Stimulated activated CD4-positive, alpha-beta T cell treated with anti-CD3 and anti-CD28 coated beads, TNF-alpha, amount 100 ng/mL, for 24 hours (primary cell): ENCODE measurements at places on chromosomes 5 and 9.
A peak's percentile ranks its signal among the peaks of the same experiment; 100 is the strongest.

DNA sequence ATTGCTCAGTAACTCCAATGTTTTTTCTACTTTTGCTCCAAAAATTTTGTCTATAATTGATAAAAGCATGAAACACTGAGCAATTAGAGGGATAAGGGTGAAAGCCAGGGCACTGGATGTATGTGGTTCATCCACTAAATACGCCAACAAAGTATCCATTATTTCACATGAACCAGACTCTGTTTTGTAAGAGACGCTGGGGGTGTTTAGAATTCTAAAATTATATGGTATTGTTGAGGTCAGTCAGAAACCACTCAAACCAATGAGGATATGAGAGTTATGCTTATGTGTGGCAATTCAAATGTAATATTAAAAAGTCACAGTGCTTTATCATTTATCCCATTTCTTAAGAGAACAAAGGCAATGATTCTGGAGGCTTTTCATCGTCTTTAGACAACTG lies 220.2 kb downstream of the EFNA5 start:
- DNase-seq, result no peak

GRCh38 chr9:27470291-27470856 lies 53.7 kb upstream of the IFNK start:
- no peak for DNase-seq

DNA sequence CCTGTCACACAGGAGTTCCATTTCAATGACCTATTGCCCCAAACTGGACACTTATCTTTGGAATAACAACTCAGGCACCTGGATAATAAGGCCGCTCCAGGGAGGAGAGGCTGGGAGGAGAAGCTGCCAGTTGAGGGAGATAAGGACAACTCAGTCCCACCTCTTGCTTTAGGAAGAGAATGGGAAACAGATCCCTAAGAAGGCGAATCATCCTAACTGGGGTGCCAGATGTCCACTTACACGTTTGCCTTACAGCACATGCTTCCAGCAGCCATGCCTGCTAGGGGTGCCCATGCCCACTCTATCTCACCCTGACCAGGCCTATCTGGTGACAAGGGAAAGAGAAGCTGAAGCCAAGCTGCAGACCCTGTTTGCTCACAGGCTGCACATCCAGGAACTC lies 6.5 kb downstream of the HK3 start:
- DNase-seq, result no peak

DNA sequence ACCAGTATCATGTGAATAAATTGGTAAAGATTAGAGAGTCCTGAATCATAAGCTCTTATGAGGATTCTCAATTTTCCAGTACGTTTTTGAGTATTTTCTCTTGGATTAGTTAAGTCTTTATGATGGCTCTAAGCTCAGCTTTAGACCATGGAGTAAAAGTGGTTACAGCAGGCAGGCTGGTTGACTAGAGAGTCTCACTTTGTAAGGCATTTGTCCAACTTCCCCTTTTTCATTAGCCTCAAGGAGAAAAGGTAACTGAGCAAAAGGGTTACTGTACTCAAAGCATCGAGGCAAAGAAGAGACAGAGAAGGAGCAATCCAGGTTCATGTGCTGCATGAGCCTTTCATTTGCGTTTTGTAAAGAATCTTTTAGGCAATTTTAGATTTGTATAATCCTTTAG lies 8.5 kb downstream of the NOP16 start:
- no peak for DNase-seq

- no peak for DNase-seq
Measured at GRCh38 chr9:12633016-12633765, 60.0 kb upstream of the TYRP1 start.

GRCh38 chr5:81971111-81971711 lies 612 bp upstream of the ATG10 start:
- DNase-seq, result no peak

- no peak for DNase-seq
Measured at GRCh38 chr5:130116462-130116861, 212.2 kb downstream of the CHSY3 start.

GRCh38 chr9:75464726-75465125 lies 376.4 kb downstream of the OSTF1 start:
- DNase-seq, result no peak

GRCh38 chr5:30880514-30880913 lies 313.0 kb upstream of the CDH6 start:
- DNase-seq, result no peak

DNA sequence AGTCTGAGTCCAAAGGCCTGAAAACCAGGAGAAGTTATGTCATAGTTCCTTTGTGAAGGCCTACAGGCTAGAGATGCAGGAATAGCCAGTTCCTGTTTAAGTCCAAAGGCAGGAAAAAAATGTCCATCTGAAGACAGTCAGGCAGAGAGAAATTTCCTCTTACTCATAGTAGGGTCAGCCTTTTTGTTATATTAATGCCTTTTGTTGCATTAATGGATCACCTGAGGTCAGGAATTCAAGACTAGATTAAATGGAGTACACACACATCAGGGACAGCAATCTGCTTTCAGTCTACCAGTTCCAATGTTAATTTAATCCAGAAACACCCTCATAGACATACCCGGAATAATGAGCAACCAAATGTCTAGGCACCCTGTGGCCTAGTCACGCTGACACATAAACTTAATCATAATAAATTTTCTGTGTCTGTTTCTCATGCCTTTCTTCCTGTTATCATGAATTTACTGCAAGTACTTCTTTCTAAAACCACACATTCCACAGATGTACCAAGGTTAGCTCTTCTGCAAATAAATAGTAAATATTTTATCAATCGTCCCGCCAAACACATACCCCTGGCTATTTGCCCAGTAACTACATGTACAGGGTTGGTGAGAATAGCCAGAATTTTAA lies 703.9 kb downstream of the EFNA5 start:
- DNase-seq, result no peak

DNA sequence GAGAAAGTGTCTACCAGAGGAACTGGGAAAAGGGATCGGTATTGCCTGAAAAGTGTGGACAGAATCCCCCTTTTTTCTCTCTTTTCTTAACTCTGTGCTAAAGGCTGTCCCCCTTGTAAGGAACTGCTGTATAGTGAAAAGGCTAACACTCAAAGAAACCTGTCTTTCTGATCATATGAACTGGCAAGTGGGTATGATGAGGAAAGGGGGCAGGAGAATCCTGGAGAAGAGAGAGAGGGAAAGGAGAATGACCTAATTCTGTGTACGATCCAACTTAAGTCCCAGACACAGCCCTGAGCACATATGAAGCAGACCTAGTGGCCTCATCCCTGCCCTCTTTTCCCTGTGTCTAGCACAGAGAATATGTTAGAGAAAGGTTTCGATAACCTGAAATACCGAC lies 967 bp downstream of the ANKRD31 start:
- no peak for DNase-seq

GRCh38 chr9:105341434-105342146 lies 97.1 kb downstream of the SLC44A1 start:
- no peak for DNase-seq

DNA sequence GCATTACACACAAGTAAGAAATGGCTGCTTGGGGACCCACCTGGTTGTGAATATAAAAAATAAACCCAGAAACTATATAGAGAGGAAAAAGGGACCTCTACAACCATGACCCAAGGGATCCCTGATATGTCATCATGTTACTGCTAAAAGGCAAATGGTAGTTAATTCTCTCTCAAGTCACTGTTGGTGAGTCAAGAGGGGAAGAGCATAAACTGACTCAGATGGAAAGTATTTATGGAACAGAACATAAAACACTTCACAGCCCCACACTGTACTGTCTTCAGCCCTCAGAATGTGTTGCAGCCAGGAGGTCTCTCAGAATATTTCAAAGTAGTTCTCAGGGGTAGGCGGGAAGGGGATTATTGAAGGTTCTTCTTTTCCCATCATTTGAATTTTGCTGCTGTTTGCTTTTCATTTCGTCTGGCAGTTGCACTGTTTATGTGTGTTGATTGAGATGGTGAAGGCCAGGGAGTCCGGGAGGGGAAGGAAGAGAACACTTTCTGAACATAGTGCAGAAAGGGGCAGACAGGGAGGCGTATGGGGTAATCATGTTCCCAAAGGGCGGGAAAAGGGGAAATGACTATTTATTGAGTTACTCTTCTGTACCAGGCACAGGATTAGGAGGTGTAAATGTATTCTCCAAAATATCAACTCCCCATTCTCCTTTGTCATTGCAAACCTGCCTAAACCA lies 85.5 kb downstream of the TEK start:
- no peak for DNase-seq

DNA sequence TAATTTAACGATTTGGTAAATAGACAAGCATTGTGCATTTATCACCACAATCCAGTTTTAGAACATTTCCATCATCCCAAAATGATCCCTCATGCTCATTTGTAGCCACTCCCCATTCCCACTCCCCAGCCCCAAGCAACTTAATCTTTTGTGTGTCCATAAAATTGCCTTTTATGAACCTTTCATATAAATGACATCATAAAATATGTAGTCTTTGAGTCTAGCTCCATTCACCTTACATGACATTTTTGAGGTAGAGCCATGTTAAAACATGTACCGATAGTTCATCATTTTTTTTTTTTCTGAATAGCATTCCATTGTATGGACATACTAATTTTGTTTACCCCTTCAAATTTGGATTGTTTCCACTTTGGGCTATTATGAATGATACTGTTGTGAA lies 70.5 kb downstream of the C9orf85 start:
- no peak for DNase-seq

- no peak for DNase-seq
Measured at GRCh38 chr5:174383210-174384167, 338.0 kb downstream of the NSG2 start.

DNA sequence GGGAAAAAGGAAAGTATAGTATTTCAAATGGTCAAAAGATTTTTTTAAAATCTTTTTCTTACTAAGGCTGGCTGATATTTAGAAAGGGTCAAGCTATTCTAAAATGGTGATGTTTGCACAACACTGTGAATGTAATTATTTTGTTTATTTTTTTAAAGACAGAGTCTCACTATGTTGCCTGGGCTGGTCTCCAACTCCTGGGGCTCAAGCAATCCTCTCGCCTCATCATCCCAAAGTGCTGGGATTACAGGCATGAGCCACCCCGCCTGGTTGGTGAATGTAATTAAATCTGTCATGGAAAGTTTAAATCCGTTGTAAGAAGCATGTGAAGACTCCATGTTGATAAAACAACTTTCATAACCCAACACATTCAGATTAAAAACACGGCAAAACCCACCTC lies 2.6 kb downstream of the UBTD2 start:
- no peak for DNase-seq

DNA sequence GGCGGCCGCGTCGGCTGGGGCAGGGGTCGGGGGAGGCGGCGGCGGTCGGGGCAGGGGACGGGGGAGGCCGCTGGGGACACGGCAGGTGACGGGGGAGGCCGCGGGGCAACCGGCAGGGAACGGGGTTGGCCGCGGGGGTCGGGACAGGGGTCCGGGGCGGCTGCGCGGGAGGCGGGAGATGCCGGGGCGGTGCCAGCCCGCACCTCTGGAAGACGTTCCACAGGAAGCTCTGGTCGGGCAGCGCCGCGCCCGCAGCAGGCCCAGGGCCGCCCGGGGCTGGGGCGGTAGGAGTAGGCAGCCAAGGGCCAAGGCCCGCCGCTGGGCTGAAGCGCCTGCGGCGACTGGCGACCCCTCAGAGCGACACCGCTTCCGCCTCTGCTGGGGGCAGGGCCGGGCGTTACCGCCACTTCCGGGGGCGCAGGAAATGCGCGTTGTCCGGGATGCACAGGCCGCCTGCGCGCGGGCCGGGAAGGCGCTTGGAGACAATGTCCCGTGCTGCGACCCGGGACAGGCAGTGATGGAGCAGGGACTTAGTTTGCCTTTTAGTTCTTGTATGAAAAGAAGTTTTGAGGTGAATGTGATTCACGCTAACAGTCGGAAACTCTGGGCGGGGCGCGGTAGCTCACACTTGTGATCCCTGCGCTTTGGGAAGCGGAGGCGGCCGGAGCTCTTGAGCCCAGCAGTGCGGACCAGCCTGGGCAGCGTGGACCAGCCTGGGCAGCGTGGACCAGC lies 110.0 kb upstream of the LPCAT1 start:
- peak; percentile 68 for DNase-seq

DNA sequence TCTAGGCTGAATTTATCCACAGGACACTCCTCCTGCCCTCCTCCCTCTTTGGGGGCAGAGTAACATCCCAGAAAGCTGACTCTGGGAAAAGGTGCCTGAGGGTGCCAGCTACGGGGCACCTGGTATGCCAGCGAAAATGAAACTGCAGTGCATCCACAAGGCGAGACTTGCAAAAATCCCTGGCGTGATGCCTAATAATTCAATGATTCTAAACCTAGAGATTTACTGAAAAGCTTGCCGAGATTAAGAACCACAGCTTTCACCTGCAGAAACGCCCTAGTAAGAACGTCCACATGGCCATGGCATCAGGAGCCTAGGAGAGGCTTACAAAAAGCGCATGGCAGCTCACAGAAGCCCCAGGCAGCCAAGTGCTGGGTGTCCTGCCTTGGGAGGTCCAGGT lies 20.9 kb downstream of the CCNJL start:
- no peak for DNase-seq

DNA sequence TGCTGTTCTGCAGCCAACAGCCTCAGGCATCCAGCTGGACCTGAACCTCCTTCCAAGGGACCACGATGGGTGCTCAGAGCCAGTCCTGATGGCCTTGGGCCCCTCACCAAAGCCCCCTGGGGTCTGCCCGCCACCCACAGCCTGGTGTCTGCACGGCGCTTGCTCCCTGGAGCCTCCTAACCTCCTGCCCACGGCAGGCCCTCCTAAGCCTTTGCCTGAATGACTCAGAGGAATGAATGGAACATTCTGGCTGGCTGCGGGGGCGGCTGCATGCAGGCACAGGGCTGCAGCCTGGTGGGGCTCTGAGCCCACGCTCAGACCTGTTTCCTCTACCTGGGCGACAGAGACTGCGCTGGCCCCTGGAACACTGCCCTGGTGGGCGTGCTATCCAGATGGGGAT lies 6.9 kb downstream of the SOHLH1 start:
- DNase-seq, result no peak

DNA sequence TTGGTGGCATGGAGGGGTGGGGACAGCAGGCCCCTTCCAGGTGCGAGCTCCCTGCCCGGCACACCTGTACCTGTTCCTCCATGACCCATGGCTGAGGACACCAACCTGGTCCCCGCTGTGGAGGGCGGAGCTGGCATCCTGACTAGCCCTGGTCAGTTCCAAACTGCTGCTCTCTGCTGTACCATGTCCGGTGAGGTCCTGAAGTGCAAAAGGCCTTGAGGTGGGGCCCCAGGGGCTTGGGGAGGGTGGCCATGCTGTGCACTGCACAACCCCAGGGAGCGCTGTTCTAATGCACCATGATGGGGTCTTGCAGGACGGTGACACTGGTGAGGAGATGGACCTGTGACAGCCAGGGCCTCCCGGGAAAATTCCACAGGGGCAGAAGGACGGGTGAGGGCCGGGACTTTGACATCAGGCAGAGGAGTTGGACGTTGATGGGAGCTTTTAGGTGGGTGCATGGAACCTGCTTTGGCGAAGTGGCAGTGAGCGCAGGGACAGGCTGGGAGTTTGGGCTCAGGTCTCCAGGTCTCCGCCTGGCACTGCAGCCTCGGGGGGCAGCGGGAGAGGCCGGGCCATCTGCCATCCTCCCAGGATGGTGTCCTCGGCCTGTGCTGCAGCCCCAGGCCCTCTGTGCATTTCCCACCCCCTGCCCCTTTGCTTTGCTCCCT lies 38.9 kb downstream of the COL5A1 start:
- no peak for DNase-seq
